Keratinocyte (primary cell): ENCODE measurements at places on chromosomes 5 and 9. TPM values are rescaled to one million over a fixed set of nuclear protein-coding genes. Genes with fewer than 3 reads are reported as not detected.

Gene GRM6
- not detected in 3 replicates for polyA plus RNA-seq

Gene CKMT2
- polyA plus RNA-seq = not detected in 3 replicates

DNA sequence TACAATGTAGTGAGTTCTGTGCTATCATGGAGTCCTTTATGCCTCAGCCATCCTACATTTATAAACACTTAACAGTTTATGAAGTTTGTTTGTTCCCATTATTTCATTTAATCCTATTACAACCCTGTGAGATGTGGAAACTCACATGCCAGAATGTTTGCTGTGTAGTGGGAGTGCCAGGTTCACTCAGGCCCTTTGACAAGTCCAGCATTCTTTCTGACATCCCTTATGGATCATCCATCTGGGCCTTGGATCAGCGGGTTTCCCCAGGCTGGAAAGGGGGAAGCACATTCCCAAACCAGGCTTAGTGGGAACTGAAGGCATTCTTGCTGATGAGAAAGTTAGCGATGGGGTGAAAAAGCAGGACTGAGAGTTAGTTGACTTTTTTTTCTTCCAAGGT is 128.1 kb upstream of the OTULINL start:
- DNase-seq = no peak

Gene FOXD4L6
- polyA plus RNA-seq = 0.03 to 0.19 TPM in 2 of 3 replicates, not detected in the other

DNA sequence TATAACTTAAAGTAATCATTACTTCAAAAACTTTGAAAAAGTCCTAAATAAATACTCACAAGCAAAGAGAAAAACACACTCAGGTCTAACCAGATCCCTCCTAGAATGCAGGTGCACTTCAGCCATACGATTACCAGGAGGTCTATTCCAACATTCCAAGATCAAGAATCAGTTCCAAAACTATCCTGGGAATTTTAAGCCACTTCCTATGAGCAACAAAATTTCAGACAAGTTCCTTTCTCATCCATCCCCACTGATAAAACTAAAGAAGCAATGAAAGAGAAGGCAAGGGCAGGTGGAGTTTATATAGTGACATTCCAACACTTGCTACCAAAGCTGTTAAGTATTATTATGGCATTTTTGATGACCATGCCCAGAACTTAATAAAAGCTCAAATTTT is 29.6 kb downstream of the MLLT3 start:
- peak; percentile 26 for DNase-seq

Gene CXCL14
- polyA plus RNA-seq = 14.0 to 613 TPM (median 124 TPM) in 3 replicates

Gene ERCC8
- polyA plus RNA-seq = 12.8 to 16.6 TPM (median 13.3 TPM) in 3 replicates

GRCh38 chr9:110659891-110660541 is 8.6 kb upstream of the MUSK start:
- no peak for DNase-seq

DNA sequence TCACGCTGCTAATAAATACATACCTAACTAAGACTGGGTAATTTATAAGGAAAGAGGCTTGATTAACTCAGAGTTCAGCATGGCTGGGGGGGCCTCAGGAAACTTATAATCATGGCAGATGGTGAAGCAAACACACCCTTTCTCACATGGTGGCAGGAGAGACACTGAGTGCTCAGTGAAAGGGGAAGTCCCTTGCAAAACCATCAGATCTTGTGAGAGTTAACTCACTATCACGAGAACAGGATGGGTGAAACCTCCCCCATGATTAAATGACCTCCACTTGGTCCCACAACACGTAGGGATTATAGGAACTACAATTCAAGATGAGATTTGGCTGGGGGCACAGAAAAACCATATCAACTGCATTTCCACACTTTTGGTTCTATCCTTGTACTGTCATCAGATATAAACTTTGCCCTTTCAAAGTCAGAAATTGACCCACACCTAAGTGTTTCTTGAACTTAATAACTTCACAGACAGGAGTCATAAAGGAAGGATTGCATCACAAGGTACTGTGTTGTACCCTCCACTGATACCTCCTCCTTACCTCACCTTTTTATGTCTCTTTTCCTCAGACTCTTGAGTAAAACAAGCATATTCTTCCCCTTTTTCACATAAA is 319.1 kb upstream of the PIK3R1 start:
- no peak for DNase-seq

DNA sequence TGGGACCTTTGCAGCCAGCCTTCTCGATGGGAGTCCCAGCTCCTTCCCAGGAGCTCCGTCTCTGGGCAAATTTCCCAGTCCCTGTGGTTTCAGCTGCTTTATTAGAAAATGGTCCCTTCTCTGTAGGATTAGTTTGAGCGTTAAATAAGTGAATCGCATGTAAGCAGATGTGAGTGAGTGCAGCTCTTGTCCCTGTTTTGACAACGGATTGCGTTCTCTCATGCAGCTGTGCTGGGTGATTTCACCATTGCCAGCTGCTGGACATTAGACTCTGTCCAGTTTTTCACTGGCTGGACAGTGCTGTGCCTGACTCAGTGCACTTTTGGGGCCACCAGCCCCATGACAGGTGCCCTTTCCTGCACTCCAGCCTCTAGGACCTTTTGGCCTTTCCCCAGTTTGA is 11.6 kb upstream of the CEL start:
- no peak for DNase-seq

DNA sequence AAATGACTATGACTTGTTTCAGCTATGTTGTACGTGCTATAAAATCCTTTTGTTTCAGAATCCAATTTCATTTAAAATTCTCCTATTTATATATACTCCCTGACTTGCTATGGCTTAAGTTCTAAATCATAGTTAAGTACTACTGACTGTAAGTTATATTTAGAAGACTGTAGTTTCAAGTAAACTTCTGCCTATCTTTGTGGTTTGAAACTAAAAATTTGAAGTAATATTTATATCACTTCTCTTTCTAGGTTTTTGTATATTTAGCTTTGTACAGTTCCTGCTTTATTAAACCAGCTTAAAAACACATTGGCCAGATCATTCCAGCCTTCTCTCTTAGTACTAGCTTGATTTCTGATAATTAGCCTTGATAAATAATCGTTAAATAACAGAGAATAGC is 196.3 kb downstream of the MLLT3 start:
- no peak for DNase-seq

Gene MRPL41
- 18.1 to 33.0 TPM (median 21.0 TPM) in 3 replicates for polyA plus RNA-seq

Gene SPATA31C1
- polyA plus RNA-seq = not detected in 3 replicates

GRCh38 chr9:95131023-95131943 is 186.2 kb downstream of the FANCC start:
- DNase-seq = peak; percentile 23
